ENCODE measurements at places on chromosomes 2 and 18.

DNA sequence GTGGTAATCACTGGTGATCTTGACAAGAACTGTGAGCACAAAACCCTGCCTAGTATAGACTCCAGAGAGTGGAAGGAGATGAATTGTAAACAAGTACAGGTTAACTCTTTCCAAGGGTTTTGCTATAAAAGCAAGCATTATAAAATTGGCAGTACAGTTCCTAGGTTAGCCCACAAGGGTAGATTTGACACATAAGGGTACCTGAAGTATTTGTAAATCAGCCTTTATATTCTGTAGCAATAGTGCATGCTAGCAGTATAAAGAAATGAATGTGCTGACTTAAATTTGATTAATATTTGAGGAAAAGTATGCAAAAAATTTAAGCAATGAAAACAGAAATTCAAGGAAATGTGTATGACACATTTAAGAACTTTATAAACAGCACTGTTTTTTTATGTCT is 42.4 kb downstream of the SP3 start:
- no peak for DNase-seq

DNA sequence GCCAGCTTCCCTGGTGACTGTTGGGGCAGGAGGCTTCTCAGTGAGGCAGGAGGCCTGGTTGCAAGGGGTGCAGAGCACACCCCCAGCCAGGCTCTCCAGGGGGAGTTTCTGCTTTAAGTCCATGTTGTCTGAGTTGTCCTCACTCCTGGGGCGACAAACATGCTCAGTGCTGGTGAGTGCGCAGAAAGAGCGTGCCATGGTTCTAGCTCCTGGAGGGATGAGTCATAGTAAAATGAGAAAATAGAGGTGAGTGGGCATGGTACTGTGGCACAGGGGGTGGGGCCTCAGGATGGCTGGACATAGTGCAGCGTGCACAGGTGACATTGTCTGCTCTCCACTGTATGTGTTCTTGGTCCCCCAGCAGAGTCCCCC is 457.2 kb upstream of the HS6ST1 start:
- DNase-seq, result no peak

DNA sequence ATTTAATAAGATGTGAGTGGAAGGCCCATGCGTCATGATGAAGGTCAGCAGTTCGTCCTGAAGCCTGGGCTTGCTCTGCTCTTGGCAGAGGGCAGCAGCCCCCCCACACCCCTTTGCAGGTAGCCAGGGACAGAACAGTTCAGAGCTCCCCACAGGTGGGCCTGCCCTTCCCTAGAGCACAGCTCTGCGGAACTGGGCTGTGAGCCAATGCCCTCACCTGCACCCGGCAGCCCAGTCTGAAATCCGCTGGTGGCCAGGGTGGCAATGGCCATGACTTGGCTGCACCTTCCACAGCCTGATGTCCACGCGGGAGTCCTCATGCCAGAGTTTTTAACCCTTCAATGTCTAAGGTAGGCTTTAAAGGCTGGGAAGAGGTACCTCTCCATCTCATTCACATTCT is 136.7 kb downstream of the ACKR3 start:
- no peak for DNase-seq

- no peak for DNase-seq
Measured at GRCh38 chr2:179057737-179058136, 7.8 kb upstream of the CCDC141 start.

GRCh38 chr2:239159476-239159911 is 241.3 kb downstream of the HDAC4 start:
- DNase-seq, result no peak

DNA sequence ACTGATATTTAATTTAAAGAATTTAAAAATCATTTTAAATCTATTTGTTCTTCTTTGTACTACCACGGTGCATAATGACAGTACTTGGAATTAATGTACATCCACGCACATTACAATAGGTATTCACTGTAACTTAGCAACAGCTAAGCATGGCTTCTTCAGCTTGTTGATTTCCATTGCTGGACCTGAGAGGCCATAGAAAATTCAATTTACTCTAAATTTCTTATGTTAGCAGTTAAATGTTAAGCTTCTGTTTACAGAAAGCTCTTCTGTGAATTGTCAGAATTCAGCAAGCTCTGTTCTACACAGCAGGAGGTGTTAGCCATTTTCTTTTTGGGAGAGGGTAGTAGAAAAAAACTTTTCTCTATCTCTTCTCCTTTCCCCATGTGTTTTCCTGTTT is 1149.3 kb upstream of the CDH2 start:
- DNase-seq, result no peak
